ENCODE measurements at places on chromosomes 13 and 19.
A peak's percentile ranks its signal among the peaks of the same experiment; 100 is the strongest.

DNA sequence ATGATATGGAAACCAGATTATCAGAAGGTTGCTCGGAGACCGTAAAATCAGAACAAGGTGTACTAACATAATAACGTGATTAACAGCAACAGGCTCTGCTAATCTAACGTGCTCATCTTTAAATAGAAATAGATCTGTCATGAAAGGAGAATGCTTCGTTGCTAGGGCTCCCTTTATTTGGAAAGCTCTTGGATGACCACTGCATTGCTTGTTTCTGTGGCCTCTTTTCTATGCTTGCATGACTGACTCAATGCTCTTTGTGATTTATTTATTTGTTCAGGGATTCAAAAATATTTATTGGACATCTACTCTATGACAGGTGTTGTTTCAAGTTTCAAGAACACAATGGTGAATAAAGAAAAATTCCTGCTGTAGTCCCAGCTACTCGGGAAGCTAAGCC, 22.3 kb upstream of the ZDHHC20 start:
- DNase-seq, result no peak

- no peak for DNase-seq
Observed at GRCh38 chr19:49492573-49493405, 3.4 kb upstream of the RPS11 start.

GRCh38 chr13:80444240-80445015, 103.5 kb upstream of the SPRY2 start:
- no peak for DNase-seq

GRCh38 chr19:7831452-7831851, 1.4 kb downstream of the EVI5L start:
- no peak for DNase-seq

DNA sequence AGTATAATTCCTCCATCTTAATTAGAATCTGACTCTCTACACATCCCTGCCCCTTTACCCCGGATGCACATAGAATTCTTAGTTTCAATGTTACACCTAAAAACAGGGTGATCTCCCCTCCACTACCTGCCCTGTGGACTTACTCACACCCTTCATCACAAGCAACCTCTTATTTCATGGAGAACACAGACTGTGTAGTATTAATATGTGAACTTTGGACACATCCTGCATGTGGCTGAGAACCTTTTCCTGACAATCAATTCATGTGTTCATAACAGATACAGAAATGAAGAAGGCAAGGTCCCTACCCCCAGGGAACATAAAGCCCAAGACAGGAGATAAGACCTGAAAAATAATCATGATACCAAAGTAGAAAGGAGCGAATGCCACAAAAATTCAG, 11.8 kb downstream of the CEACAM6 start:
- DNase-seq, result no peak

DNA sequence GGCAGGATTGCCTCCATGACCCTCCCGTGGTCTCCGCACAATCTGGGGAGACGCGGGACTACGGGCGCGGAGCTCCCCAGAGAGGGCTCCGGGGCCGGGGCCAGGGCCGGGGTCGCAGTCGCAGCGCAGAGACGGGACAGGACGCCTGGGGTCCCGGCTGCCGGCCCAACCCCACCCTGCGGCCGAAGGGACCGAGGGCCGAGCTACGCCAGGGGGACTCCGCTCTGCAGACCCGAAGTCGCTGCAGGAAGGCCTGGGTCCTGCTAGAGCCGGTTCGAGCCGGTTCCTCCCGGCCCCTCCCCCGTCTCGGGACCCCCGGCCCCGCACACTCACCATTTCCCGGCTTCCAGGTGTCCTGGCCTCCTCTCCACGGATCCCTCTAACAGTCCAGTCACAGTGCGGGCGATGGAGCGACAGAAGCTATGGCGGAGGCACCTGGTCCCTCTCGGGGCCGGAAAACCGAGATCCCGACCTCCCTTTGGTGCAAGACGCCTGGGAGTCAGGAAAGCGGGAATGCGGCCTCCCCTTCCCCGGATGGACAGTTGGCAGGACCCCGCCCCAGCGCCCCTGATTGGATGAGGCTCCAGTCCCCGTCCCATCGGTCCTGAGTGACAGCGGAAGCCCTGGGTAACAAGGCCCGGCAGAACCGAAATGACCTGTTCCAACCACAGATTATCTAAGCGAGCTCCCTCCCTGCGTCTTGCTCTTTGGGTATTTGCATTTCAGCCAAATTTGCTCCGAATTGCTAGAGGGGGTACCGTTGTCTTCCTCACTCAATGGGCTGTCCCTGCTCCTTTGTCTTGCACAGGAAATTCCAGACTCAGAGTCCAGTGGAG, at the start of gene ZNF625:
ZNF625 (minus strand) TSS at position 512 of the 836 bp plus-strand sequence; CDS start at position 336, 176 bp downstream.
- peak; percentile 93 for DNase-seq

DNA sequence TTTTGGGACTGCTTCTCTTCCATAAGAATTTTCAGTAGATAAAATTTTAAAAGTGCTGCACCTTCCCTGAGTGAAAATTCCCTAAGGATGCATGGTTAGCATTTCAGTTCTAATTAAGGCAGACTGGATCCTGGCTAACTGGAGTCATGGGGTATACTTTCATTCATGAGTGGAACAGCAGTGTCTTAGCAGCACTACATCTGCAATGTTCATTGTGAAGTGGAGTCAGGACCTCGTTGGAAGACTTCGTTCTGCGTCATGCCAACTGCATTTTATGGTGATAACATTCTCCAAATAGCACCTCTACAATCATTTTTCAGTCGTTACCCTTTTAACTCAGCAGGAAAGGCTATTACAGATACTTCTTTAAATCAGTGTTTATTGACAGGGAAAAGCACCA, 25.5 kb downstream of the PHF11 start:
- no peak for DNase-seq

- no peak for DNase-seq
Observed at GRCh38 chr13:26459276-26460131, 98.0 kb upstream of the WASF3 start.

DNA sequence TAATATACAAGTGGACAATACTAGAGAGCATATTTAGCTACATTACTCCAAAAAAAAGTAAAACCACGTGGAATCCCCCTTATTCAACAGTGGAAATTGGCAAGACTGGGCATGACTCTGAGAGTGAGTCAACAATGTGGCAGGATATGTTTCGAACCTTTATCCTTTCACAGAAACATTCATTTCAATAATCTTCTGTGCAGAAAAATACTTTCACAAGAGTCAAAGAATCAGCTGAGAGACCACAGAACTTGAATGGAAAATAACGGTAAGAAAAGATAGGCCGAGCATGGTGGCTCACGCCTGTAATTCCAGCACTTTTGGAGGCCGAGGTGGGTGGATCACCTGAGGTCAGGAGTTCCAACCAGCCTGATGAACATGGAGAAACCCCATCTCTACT, 25.1 kb upstream of the CD70 start:
- no peak for DNase-seq

DNA sequence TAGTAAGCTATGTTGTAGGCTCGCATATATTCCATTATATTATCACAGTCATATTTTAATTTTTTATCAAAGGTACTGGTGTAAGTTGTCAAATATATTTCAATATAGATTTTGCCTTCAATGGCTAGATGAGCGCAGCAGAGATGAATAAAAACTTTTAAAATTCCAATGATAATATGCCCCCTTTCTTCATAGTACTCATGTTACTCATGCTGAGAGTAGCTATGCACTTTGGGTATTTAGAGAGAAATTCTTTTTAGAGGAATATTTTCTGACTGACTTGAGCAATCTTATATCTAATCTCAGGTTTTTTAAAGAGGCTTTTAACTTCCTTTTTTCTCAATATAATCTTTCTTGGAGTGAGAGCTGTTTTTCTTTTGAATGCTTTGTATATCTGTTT, 11.4 kb downstream of the ZNF254 start:
- no peak for DNase-seq

DNA sequence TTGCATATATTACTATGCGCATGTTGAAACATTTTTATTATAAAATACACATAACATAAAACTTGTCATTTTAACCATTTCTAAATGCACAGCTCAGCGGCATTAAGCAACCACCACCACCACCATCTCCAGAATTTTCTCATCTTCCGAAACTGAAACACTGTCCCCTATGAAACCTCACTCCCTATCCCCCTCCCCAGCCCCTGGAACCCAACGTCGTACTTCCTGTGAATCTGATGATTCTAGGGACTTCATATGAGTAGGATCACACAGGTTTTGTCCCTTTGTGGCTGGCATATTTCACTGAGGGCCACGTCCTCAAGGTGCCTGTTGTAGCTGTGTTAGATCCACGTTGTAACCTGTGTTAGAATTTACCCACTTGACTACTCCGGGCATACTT, 716 bp upstream of the MAP2K2 start:
- no peak for DNase-seq

DNA sequence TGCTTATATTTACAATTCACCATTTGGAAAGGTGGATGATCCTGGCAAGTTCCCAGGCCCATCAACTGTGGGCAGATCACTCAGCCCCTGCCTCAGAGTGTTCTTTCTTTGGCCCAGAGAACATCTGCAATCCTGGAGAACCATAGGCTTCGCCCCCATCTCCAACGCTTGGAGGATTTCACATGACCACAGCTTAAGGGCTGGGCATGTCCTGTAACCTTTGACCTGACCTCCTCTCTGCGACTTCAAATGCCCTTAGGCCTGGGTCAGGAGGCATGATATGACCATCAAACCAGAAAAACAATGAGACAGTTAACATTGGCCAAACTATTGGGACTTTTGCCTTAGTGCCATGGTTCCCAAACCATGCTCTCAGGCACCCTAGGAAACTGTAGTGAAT, 7.2 kb upstream of the MBNL2 start:
- DNase-seq, result no peak

DNA sequence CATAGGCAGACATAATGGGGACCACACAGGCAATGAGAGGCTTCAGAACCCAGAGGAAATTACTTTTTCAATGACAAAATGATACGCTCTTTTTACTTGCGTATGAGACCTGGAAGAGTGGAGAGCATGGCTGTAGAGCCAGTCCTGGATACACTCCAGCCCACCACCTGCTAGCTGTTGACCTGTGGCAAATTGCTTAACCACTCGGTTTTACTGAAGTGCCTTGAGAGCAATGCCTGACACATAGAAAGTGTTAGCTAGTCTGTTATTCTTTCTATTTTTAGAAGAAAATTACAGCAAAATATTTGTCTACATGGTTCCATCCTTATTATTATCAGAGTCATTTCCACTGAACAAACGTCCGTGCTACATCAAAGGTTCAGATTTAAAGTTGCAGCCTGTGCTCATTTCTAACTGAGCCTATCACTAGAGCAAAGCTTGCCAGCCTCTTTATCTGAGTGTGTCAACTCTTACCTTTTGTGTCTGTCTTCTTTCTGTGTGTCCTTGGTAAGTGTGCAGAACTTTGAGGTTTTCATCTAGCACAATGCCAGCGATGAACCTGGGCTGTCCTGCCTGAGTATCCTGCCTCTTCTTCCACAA, 9.6 kb upstream of the GPR183 start:
- peak; percentile 35 for DNase-seq

DNA sequence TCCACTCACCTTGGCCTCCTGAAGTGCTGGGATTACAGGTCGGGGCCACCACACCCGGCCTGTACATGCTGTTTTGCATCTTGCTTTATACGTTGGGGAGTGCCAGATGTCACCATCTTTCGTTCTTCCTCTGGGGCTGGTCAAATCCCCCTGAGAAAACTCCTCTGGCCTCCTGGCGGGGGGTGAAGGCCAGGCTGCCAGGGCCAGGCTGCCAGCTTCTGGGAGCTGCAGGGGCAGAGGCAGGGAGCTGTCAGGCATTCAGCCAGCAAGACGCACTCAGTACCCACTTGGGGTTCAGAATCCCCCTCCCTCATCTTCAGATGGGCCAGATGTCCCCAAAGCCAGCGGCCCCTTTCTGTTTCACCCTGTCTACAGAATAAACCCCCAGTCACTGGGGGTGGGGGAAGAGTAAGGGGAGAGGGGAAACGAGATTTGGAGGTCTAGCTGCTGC, 16.1 kb downstream of the ZSWIM9 start:
- DNase-seq, result no peak

DNA sequence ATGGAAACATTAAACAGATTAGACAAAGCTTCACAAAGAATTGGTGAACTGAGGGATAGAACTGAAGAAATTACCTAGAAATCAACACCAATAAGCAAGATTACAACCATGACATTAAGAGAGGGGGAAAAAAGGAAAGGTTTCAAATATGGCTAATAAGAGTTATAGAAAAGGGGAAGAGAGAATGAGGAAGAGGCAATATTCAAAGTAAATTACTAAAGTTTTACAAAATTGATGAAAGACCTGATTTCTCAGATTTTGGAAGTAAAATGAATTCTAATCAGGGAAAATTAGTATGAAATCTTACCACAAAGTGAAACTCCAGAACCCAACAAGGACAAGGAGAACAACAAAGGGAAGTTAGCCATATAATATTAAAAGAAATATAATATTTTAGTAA, 187.4 kb downstream of the NBEA start:
- DNase-seq, result no peak

DNA sequence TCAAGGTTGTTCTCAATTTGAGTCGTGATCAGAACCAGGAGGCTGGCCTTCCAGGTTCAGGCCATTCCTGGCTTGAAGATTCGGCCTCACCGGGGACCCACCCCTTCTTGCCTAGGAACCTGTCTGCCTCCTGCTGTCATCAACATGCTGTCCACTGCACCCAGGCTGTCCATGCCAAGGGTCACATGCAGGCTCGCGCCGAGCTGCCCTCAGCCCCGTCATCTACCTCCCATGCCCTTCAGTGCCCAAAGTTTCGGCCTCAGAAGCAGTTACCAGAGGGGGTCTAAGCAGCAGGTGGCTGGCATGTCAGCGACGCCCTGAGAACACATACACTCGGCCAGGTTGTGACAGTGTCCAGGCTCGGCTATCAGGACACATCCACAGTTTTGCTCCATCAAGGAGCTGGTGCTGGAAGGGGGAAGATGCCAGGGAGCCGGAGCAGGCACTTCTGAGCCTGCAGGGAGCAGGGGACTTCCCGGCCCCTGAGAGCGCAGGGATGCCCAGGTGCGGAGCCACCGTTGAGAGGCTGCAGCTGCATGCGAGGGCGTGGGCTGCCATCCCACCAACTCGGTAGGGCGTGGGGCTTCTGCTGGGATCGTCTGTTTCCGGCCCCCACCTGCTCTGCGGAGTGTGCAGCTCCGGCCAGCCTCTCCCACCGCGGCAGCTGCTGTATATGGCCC, 590.9 kb upstream of the SLITRK5 start:
- DNase-seq, result no peak

GRCh38 chr13:109869312-109870237, 83.2 kb upstream of the IRS2 start:
- peak; percentile 68 for DNase-seq

- DNase-seq, result peak; percentile 28
Observed at GRCh38 chr13:80083853-80084676, 256.9 kb downstream of the SPRY2 start.

- DNase-seq, result no peak
Observed at GRCh38 chr19:18349524-18350128, 9.2 kb downstream of the PGPEP1 start.

DNA sequence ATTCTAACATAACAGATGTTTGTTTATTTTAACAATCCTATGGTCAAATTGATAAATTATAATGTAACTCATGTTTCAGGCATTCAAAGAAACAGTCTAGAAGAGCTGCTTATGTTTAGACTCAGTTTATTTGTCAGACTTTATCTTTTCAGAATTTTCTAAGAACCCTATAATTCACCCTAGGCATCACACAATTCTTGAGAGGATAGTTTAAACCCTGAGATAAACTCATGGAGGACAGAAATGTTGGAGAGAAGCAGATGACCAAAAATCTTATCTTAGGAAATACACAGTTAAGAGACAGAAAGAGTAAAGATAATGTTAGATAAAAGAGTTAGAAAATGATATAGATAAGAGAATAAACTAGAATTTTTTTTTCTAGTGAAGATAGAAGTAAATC, 1185.7 kb upstream of the SLC10A2 start:
- no peak for DNase-seq

- DNase-seq, result no peak
Observed at GRCh38 chr13:48437371-48437770, 24.5 kb upstream of the LPAR6 start.
